AG09309 (cell line): ENCODE measurements at places on chromosomes 6 and 20.

DNA sequence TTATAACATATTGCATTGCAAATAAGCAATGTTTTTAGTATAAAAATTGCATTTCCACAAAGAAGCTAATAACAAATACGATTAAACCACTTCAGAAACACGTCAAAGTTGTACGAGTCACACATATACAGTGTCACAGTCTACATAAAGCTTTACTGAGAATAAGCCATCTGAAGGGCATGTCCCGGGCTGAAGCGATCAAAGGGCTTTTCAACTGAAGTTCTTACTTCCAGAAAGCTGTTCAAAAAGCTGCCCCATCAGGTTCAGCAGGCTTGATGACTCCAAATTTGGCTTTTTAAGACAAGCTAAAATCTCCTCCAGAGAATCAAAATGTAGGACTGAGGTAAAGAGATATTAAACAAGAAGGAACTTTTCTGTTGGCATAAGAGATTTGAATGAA lies 37.5 kb upstream of the HAO1 start:
- DNase-seq, result no peak

DNA sequence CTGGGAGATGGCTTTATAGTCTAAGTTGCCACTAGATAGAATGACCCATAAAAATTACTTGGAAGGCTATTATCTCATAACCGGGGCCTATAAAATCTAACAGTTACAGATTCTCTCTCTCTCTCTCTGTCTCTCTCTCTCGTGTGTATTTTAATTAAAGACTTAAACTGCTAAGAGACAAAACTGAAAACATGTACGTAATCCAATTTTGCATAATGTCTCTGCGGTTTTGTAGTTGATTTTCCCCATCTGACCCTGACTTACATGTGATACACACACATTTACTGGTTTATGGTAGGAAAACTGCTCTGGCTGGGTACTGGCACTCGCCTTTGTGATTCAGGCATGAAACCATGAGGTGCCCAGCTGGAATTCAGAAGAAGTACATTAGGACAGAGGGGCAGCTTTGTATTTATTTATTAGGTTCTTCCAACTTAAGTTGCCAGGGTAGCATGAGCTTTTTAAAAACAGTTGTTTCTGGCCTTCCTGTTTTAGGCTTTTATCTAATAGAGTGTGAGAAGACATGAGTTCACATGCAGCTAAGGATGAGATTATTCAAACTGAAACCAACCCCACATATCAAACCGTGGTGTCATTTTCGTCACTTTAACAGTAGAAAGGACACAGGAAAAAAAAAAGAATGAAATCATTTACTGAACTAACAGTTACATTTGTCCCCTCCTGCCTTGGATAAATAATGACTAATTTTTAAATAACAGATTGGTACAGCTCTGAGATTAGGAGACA lies 182.5 kb downstream of the GMPR start:
- DNase-seq, result peak; percentile 87

DNA sequence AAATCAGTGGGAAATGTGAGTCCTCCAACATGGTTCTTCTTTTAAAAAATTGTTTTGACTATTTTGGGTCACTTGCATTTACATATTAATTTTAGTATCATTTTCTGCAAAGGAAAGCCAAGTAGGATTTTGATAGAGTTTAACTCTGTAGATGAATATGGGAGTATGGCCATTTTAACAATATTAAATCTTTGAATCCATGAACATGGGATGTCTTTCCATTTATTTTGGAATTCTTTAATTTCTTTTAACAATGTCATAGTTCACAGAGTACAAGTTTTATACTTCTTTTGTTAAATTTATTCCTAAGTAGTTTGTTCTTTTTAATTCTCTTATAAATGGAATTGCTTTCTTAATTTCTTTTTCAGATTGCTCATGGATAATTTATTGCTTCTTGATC lies 56.5 kb upstream of the ARMC2 start:
- DNase-seq, result no peak

DNA sequence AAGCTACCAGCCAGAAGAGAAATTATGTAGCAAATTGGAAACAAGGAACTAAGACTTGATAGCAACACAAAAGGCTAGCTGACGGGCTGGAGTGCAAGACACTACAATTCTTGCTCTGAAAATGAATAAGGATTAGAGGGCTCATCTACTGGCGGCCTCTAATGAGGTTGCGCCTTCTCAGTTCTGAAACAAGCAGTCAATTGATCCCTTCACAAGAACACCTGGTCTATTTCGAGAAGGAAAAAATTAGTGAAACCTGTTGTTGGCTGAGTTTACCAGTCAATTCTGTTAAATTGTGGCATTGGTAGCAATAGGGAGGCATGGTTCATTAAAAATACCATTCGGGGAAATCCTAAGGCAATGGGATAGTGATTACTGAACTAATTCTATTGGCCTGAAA lies 74.8 kb upstream of the JARID2 start:
- no peak for DNase-seq

- DNase-seq, result no peak
Measured at GRCh38 chr20:57851025-57851682, 141.3 kb upstream of the PMEPA1 start.

GRCh38 chr6:166258854-166259276 lies 49.3 kb downstream of the PRR18 start:
- no peak for DNase-seq

DNA sequence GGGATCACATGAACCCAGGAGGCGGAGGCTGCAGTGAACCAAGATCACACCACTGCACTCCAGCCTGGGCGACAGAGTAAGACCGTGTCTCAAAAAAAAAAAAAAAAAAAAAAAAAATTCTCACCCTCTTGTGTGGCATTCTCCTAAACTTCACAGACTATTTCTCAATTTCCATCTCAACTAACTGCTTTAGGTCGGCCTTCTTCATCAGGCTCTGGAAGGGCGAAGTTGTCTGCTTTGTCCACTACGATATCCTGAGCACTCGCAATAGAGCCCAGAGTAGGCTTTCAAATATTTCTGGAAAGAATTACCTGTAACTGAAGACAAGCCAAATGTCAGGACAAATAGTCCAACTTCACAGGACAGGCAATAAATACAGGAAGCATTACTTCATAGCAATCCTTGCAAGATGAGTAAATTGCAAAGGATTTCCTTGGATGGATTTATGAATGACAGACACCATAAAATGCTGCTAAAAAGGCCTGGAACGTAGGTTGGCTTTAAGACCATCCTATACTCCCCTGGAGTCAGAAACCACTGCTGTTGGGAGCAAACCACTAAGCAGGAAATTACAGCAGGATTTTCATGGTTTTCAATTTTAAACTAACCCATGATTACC lies 116.3 kb upstream of the SLC2A12 start:
- DNase-seq, result no peak

DNA sequence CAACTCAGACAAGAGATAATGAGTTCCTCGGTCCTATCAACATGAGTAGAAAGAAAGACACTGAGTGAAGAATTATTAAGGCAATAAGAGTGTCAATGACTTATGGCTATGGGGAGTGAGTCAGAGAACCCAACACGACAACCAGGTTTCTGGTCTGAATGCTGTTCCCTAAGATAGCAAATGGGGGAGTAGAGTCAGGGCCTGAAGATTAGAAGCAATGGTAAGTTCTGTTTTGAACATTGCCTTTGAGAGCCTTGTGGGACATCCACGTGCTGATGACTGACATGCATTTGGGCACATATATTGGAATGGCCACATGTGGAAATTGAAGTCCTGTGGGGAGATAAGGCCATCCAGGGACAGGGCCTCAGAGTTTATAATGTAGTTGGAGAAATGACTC lies 254.4 kb upstream of the TCF21 start:
- DNase-seq, result no peak

GRCh38 chr6:144075187-144075586 lies 20.2 kb downstream of the SF3B5 start:
- DNase-seq, result no peak

GRCh38 chr6:27662769-27663168 lies 189.9 kb upstream of the ZNF184 start:
- DNase-seq, result no peak

DNA sequence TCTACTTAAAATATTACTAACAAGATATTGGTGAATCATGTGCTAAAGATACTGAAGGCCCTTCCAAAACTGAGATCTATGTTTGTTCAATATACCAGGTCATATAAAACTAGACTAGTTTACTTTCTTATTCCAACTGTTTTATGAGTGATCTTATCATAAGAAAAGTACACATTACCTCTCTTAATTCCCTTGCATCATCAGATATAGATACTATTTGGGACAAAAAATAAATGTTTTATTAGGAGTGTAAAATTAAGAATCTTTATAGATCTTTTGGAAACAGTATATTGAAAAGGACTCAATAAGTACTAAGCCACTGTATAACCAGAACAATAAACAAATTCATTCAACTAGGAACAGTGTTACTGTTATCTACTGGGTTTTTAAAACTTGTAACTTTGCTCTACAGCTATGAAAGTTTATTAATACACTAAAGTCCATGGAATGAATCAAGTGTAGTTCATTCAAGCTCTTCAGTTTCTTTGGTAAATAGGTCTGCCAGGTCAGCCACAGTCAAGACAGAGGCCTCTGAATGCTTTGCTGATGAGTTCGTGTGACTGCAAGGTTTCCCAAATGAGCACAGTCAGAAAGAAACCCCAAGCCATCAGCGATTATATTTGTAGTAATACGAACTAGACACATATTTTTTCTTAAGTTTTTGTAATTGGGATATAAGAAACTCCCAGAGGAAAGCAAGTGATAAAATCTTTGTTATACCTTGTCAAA lies 71.8 kb upstream of the FBXO30 start:
- DNase-seq, result no peak

GRCh38 chr6:30598912-30599624 lies 18.0 kb downstream of the PPP1R10 start:
- no peak for DNase-seq

GRCh38 chr20:2640260-2640659 lies 12.2 kb upstream of the NOP56 start:
- DNase-seq, result no peak

- DNase-seq, result no peak
Measured at GRCh38 chr20:25313593-25313992, 65.7 kb downstream of the PYGB start.

DNA sequence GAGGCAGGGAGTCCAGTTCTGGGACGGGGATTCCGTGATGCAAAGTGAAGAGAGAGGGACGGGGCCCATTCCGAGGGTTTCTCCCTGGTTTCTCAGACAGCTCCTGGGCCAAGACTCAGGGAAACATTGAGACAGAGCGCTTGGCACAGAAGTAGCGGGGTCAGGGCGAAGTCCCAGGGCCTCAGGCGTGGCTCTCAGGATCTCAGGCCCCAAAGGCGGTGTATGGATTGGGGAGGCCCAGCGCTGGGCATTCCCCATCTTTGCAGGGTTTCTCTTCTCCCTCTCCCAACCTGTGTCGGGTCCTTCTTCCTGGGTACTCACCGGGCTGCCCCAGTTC lies 35.9 kb upstream of the HLA-G start:
- no peak for DNase-seq

- DNase-seq, result no peak
Measured at GRCh38 chr6:126206504-126207246, 133.2 kb upstream of the CENPW start.

- DNase-seq, result no peak
Measured at GRCh38 chr6:113870917-113871316, 13.8 kb downstream of the MARCKS start.

DNA sequence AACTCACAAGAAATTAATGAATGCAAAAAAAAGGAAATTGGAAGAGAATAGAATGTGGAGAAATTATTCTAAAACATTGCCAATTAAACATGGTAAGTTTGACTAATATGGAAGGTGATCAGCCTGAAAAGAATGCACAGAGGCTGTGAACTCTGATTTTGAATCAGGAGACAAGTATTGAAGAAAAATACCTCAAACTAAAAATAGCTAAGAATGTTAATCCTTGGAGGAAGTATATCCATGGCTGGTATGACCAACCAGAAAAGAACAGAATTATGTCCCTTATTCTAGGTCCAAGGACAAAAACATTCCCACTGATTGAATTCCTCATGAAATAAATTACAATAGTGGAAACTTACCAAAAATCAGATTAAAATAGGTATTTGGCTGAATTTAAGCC lies 7.3 kb upstream of the RIMS1 start:
- peak; percentile 21 for DNase-seq

GRCh38 chr20:23234311-23235078 lies 116.1 kb upstream of the NXT1 start:
- no peak for DNase-seq

GRCh38 chr6:52345311-52345710 lies 16.6 kb upstream of the PAQR8 start:
- DNase-seq, result no peak

DNA sequence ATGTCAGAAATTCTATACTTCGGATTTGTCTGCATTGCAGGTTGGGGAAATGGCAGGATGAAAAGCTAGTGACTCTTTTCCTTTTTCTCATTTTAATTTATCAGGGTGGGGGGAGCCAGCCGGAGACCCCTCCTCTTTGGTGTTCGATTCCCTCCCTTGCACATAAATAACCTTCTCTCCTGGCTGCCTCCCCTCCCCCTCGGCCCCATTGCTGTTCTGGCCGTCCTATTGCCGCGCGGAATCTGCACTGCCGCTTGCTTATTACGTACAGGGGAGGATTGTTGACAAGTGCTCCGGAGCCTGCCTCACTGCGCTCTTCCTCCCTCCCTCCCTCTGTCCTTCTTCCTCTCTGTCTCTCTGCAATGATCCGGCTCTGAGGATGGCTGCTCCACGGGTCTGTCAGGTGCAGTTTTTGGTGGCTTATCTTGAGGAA lies 154.7 kb downstream of the JARID2 start:
- DNase-seq, result no peak

DNA sequence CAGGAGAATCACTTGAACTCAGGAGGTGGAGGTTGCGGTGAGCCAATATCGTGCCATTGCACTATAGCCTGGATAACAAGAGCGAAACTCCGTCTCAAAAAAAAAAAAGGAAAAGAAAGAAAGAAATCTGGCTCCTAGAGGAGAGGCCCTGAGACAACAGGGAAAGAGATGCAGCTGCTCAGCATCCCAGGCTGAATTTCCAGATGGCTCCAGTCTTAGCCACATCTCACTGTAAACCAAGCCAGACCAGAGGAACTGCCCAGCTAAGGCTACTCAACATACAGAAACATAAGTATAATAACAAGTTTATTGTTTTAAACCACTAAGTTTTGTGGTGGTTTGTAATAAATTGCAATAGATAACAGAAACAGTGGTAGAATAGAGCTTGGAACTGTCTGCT lies 38.5 kb upstream of the TASP1 start:
- DNase-seq, result no peak

- no peak for DNase-seq
Measured at GRCh38 chr20:41110930-41111577, 26.3 kb upstream of the PLCG1 start.

GRCh38 chr6:70119218-70119835 lies 183.6 kb downstream of the COL9A1 start:
- no peak for DNase-seq
